ENCODE measurements at places on chromosomes 1 and 21.

- DNase-seq: no peak
Observed at GRCh38 chr1:9111957-9112356, 16.9 kb downstream of the GPR157 start.

DNA sequence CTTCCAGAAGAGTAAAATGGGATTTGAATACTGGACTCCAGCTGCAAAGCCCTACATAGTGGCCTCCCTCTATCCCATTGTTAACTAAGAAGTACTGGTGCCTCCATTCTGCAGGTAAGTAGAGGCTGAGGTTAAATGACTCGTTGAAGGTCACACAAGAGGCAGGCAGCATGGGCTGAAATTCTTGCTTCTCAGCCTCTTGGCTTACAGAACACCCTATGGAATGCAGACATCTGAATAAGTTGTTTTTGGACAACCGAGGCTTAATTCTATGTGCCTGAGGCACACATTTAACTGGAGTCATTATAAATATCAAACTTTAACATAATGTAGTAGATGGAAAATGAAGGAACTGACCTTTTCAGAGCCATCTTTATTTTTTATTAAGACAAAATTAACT lies 5.7 kb downstream of the DNAJC11 start:
- no peak for DNase-seq

GRCh38 chr1:194830387-194830786 lies 1644.0 kb upstream of the B3GALT2 start:
- DNase-seq: no peak

DNA sequence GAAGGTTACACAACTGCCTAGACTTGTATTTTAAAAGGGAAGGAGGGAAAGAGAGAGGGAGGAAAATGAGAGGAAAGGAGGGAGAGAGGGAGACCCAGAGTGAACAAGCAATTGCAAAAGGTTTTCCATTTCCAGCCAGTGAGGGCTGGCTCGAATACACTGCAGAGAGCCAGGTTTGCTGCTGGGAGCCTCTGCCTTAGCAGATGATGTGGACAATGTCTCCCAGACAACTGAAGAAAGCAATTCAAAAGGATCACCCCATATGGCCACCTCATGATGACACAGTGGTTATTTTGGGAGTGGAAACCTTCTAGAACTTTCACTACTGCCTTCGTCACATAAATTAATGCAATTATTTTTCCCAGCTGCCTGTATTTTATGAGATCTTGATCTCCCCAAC lies 86.4 kb downstream of the BCAR3 start:
- peak; percentile 50 for DNase-seq

GRCh38 chr1:234584926-234585325 lies 25.1 kb downstream of the IRF2BP2 start:
- DNase-seq: no peak

GRCh38 chr1:57024855-57025254 lies 59.0 kb upstream of the C8B start:
- no peak for DNase-seq
